ENCODE measurements at places on chromosomes 3 and 15. TPM values are rescaled to one million over a fixed set of nuclear protein-coding genes. Genes with fewer than 3 reads are reported as not detected.

DNA sequence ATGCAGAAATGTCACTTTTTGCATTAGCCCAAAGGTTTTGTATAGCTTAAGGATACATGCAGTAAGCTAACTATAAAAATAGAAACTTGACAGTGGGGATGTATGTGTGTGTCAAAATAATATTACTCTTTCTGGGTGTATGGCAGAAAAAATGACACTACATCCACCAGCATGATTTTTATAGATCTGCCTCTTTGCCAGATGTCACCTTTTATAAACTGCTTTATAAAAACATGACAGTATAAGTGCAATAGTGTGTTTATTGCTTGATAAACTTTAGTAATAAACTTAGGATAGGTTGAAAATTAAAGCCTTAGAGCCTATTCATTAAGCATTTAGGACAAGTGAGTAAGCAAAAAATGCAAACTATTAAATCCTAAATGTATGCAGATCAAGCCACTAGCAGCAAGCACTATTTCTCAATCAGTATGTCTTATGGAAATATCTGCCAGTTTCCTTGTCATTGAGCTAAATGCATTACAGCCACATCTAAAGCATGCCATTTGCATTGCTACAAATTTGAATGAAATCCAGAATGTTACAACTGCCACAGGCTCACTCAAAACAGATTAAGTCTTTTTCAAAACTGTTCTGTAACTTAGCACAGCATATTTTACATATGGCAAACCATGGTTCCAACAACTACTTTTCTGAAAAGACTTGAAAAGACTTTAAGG lies 935.0 kb downstream of the FHIT start:
- no peak for DNase-seq

GRCh38 chr15:62626903-62627302 lies 415.6 kb upstream of the TPM1 start:
- no peak for DNase-seq

- no peak for DNase-seq
Observed at GRCh38 chr15:54519577-54519976, 541.3 kb downstream of the UNC13C start.

DNA sequence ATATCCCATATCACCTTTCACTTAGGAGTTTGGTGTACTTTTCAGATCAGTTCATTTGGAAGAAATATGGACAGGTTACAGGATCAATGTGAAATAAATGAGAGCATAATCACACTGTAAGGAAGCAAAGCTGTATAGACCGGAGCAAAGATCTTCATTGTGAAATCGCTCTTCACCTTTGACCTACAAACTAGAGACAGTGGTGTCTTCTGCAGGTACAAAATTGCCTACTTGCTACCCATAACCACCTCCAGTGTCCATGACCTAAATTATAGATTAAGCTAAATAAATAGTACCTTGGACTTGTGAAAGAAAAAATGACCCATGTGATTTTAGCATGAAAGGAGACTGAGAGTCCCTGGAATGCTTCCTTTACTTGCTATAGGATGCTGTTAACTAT lies 379.5 kb upstream of the SUCLG2 start:
- DNase-seq, result no peak

- no peak for DNase-seq
Observed at GRCh38 chr15:98076021-98076816, 115.7 kb downstream of the ARRDC4 start.

- DNase-seq, result no peak
Observed at GRCh38 chr3:145219355-145220235, 941.4 kb downstream of the PLOD2 start.

DNA sequence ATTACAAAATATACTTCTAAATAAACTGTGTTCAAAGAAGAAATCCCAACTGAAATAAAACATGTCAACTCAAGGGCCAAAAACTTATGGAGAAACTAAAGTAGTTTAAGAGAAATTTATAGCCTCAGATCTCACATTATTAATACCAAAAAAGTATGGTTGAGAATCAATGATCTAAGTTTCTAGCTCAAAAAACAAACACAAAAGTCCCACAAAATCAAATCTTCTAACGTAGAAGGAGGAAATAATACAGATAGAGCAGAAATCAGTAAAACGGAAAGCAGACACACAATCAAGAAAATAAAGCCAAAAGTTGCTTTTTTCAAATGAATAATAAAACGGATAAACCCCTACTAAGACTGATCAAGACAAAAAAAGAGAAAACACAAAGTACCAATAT lies 2.9 kb downstream of the SUSD5 start:
- DNase-seq, result no peak

GRCh38 chr3:29949131-29949530 lies 657.3 kb upstream of the TGFBR2 start:
- no peak for DNase-seq

The ATP13A5 gene
- total RNA-seq, result not detected

The LMOD3 gene
- total RNA-seq, result 33.1 TPM

Measured in right atrium auricular region (tissue), 2 donors.